Spinal cord (tissue), 10 donors: ENCODE measurements at places on chromosomes 12 and 14. TPM values are rescaled to one million over a fixed set of nuclear protein-coding genes. Genes with fewer than 3 reads are reported as not detected.

DNA sequence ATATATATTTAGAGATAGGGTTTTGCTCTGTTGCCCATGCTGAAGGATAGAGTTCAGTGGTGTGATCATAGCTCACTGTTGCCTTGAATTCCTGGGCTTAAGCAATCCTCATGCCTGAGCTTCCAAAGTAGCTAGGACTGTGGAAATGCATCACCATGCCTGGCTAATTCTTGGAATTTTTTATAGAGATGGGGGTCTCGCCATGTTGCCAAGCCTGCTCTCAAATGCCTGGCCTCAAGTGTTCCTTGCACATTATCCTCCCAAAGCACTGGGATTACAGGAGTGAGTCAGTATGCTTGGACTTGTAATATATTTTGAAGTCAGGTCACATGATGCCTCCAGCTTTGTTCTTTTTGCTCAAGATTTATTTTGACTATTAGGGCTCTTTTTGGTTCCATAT, 178.0 kb downstream of the RPAP3 start:
- no peak for DNase-seq

- DNase-seq = no peak
Measured at GRCh38 chr14:23119363-23120327, 590 bp upstream of the CEBPE start.

DNA sequence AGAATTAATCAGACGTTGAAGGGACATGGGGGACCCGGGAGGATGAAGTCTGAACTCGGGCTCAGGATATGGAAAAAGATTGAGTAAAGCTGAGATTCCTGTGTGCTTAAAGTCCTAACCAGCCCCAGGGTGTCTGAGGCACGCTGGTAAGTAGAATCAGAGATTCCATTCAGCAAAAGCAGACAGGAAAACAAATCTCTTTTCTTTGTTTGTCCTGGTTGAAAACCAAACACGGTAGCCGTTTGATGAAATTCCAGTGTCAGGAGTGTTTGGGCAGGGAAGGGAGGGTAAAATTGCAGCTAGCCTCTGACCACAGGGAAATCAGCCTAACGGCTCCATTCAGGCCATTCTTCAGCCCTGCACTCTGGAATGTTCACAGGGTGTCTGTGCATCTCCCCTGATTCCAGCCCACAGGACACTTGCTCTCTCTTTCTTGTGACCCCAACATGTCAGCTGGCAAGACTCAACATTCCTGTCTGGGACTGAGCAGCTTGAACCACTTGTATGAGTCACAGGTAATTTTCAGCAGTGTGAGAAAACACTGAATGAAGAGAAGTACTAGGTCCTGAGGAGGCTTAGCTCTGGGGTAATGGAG, 31.0 kb downstream of the NINJ2 start:
- DNase-seq = no peak

DNA sequence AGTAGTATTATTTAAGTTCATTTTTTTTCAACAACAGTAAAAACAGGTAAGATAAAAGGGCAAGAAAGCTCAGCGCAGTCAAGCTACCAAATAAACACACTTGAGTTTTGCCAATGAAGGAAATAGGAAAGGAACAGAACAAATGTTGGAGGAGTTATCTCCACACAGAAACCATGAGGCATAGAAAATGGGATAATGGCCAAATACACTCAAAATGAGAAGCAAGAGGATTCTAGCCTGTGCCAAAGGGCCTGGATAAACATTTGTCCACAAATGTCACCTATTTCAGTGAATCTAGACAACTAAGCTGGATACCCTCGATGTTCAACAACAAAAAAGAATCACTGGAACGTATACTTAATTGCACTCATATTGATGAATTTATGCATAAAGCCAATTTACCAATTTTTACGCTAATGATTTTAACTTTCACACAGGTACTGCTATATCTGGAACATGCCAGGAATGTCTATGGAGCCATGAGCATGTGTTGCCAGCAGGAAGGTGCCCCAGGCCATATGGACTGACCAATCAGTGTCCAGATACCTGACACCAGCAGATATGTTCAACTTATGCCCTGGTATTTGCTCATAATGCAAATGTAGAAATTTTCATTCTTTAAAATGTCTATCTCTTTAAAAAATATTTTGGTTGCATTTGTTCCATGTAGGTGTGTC, 21.1 kb downstream of the ST8SIA1 start:
- DNase-seq = no peak

GRCh38 chr12:19482551-19483109, 43.3 kb downstream of the AEBP2 start:
- DNase-seq = no peak

The IFI27L1 gene
- 14.0 TPM for total RNA-seq

The SERPINA12 gene
- total RNA-seq = not detected

The CYP27B1 gene
- not detected for total RNA-seq

The TEX52 gene
- total RNA-seq = not detected
